ENCODE measurements at places on chromosomes 13 and 19.

GRCh38 chr19:35427187-35427586 lies 20.9 kb upstream of the FFAR2 start:
- no peak for DNase-seq

- DNase-seq: no peak
Measured at GRCh38 chr13:98761126-98761985, 8.9 kb upstream of the SLC15A1 start.

DNA sequence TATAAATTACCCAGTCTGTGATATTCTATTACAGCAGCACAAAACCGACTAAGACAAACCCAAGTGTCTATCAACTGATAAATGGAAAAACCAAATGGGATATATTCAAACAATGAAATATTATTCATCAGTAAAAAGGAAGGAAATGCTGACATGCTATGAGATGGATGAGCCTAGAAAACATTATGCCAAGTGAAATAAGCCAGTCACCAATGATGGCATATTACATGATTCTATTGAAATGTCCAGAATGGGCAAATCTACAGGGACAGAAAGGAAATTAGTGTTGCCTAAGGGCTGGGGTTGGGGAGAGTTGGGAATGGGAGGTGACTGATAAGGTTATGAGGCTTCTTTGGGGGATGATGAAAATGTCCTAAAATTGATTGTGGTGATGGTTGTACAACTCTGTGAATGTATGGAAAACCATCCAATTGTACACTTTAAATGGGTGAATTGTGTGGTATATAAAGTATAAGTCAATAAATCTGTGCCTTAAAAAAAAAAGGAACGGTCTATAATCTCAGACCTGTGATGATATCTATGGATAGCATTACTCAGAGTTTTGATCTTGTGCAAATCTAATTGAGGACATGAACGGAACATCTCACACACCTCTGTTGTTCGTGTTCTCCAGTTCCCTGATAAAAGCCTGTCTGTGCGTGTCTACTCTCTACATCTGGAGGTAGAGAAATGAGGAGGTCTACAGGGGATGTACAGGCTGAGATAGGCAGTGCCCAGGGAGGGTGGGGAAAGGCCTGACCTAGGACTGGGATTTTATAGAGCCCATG lies 49.0 kb downstream of the TNFRSF19 start:
- no peak for DNase-seq

GRCh38 chr13:20360835-20361412 lies 128.8 kb upstream of the GJB6 start:
- DNase-seq: no peak

GRCh38 chr13:70222926-70223325 lies 114.7 kb upstream of the KLHL1 start:
- no peak for DNase-seq

GRCh38 chr19:39915101-39915847 lies 19.2 kb downstream of the FCGBP start:
- DNase-seq: no peak

GRCh38 chr19:45352471-45352870 lies 11.9 kb downstream of the KLC3 start:
- DNase-seq: no peak

- no peak for DNase-seq
Measured at GRCh38 chr19:45020071-45020470, 18.8 kb upstream of the CLASRP start.

DNA sequence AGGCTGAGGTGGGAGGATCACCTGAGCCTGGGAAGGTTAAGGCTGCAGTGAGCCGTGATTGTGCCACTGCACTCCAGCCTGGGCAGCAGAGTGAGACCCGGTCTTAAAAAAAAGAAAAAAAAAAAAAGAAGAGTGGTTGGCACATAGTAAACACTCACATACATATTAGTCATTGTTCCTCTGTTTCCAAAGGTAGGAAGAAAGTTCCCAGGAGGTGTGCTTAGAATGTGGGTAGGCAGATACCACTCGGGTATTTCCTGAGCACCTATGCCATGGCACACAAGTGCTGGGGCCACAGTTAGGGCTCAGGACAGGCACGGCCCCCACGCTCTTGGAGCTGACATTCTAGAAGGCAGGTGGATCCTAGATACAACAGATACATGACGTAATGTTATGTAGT lies 41.4 kb downstream of the SIPA1L3 start:
- no peak for DNase-seq

DNA sequence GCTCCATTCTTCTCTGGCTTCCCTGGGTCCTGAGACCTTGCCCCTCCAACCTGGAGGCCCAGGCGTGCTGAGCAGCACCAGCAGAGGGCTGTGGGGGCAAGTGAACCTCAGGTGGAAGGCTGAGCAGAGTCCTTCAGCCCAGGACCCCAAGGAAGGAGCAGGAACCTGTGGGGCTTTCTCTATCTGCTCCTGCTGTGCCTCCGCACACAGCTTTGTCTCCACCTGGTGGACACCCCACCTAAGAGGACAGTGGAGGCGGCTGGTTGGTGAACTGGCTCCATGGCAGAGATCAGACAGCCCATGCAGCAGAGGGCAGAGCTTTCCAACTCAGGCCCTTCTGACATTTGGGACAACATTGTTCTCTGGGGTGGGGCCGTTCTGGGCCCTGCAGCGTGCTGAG lies 19.7 kb downstream of the ZFR2 start:
- DNase-seq: no peak

DNA sequence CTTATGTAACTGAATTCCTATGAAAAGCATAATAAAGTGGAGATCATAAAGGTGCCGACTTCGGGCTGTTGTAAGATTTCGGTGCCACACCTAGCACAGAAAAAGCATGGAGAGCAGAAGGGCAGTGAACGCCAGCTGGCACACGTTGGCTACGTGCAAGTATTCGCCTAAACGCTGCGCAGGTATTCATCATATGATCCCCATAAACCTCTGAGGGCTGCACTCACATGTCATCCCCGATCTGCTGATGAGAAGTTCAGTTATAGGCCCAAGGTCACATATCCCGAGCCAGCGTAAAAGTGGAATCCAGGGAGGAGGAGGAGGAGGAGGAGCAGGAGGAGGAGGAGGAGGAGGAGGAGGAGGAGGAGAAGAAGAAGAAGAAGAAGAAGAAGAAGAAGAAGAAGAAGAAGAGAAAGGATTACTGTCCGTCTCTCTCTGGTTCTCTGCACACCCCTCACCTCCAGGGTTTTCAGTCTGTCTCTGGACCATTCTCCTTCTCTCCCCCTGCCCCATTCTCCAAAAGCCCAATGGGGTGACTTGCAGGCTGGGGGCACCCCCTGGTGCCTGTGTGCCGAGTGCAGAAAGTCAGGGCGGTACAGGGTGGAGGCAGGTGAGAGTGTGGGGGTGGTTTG lies 18.6 kb upstream of the CYP2S1 start:
- DNase-seq: no peak

DNA sequence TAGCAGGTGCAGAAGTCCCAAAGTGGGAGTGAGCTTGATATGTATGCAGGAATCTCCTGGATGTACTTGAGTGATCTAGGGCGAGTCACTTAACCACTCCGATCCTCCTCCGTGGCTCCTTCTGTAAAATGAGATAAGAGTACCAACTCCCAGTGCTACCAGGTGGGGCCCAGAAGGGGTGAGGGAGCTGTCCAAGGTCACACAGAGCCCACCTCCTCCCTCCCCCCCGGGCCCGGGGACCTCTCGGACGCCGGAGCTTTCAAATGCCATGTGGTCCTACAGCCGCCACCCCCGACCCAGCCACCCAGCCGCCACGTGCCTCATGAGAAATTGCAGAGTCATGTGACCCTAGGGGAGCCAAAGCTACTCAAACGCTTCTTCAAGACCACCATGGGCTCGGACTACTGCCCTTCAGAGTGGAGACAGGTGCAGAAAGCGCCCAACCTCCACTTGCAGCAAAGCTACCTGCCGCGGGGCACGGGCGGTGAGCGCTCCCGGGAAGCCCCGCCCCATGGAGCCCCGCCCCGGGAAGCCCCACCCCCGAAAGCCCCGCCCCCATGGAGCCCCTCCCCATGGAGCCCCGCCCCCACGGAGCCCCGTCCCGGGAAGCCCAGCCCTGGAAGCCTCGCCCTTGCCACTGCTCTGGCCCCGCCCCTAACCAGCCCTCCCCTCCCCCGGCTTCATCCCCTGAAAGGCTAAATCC lies 10.1 kb upstream of the ZNF358 start:
- peak; percentile 78 for DNase-seq

- DNase-seq: no peak
Measured at GRCh38 chr19:397941-398706, 10.8 kb downstream of the C2CD4C start.

DNA sequence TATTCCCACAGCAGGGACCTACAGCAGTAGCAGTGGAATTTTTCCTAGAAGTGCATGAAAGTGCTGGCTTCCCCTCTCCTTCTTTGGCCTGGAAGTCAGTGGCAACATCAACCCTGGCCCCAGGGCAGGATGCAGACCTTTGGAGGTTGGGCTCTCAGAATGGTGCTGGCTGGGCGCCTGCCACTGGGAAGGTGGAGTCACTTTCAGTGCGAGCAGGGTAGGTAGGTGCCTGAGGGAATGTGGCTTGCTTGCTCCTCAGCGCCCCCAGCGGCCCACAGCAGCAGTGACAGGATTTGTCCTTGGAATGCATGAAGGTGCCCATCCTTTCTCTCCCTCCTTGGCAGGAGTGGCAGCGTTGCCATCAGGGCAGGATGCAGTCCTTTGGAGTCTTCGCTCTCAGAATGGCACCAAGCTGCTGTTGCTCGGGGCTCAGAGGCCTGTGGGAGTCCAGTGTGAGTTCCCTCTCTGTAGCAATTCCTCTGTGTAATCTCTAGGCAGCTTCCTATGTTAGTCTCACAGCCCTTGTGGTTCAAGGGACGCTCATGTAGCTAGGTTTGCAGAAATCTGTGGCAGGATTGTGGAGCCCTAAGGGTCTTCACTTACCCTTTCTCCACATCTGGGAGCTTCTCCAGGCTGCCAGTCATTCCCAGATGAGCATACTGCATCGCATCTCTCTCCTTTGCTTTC lies 354.4 kb upstream of the DACH1 start:
- DNase-seq: no peak

GRCh38 chr13:59488436-59488835 lies 675.3 kb downstream of the DIAPH3 start:
- no peak for DNase-seq

- no peak for DNase-seq
Measured at GRCh38 chr13:30113983-30114570, 193.3 kb downstream of the KATNAL1 start.

- DNase-seq: peak; percentile 66
Measured at GRCh38 chr19:13588957-13589833, 82.9 kb upstream of the CACNA1A start.

DNA sequence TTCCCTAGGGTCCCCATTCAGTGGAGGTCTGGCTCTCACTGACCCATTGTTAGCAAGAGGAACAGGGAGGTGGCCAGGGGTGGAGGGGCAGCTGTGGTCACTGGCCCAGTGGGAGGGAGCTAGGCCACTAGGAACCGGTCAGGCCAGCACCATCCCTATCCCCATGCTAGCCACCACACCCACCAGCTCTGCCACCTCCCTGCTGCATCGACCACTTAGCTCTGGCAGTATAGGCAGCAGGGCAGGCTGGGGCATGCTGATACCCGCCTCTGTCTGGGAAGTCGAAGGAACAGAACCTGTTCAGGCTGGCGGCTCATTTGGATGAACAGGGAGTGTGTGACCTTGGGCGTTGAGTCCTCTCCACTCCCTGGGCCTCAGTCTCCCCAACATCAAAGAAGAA lies 4.7 kb downstream of the PPP1R13L start:
- DNase-seq: no peak

- no peak for DNase-seq
Measured at GRCh38 chr13:60139272-60139671, 24.5 kb downstream of the DIAPH3 start.

DNA sequence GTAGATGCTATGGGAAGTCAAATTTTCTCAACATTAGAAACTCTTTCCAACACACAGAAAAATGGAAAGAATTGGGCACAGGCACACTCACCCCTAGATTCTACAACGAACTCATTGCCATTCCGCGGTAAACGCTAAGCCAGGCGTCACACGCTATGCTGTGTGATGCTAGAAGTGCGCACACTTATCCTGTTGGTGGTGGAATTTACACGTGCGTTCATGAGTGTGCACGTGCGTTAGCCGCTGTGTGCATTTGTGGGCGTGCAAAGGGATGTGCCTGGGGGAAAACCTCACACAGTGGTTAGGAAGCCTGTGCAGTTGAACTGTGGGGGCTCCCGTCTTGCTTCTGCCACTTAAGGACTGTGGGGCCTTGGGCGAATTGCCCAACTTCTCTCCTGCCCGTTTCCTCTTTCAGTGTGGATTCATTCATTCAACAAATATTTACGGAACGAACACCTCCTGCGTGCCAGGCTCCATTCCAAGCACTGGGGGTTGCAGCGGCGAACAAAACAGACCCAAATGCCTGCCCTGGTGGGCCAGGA lies 7.7 kb downstream of the NFILZ start:
- no peak for DNase-seq

DNA sequence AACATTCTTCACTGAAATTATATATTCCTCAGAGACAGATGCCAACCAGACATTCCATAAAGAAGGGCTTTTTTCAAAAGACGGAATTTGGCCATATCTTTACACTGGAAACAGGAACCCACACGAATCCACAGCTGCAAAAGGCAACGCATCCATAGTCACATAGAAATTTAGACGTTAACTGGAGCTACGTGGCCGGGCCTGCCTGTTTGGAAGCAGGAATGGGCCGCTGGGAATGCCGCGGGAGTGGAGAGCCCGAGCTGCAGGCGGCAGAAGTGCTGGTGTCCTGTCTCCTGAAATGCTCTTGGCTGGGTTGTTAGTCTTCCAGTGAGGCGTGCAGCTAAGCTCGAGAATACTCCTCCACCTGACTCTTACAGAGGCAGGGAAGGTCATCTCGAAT lies 122.2 kb downstream of the KL start:
- no peak for DNase-seq

DNA sequence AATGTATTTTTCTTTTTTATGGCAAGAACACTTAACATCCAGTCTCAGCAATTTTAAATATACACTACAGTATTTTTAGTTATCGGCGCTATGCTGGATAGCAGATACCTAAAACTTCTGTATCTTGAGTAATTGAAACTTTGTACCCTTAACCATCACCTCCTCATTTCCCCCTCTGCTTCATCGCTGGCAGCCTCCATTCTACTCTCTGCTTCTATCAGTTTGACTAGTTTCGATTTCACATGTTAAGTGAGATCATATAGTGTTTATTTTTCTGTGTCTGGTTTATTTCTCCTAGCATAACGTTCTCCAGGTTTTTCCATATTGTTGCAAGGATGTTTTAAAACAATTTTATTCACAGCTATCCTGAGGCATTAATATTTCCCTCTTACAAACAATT lies 340.8 kb upstream of the SLC10A2 start:
- no peak for DNase-seq

DNA sequence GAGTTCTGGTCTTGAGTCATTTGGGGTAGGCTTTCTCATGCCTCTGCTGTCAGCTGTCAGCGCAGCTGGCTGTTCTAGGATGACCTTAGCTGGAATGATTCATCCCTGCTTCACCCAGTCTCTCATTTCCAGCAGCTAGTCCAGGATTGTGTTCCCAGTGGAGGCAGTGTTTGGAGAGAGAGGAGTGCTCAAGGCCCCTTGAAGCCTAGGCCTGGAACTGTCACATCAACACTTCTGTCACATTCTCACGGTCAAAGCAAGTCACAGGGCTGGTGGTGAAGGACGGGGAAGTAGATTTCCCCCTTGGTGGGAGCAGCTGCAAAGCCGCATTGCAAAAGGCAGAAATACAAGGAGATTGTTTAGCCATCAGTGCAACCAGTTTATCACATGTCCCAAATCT lies 15.2 kb downstream of the TPT1 start:
- no peak for DNase-seq

Data from hematopoietic multipotent progenitor cell treated with erythropoietin and hydrocortisone succinate and interleukin-3 and kit ligand, for 15 days (in vitro differentiated cells).